ENCODE measurements at places on chromosomes 6 and 20.

GRCh38 chr6:56734335-56734734, 91.6 kb upstream of the DST start:
- DNase-seq = no peak

- no peak for DNase-seq
These were observed 92.5 kb upstream of the NXT1 start for GRCh38 chr20:23257848-23258746.

- DNase-seq = no peak
These were observed 35.8 kb upstream of the TPD52L1 start for GRCh38 chr6:125117818-125118217.

- DNase-seq = no peak
These were observed 103.7 kb downstream of the TPBG start for GRCh38 chr6:82467338-82467737.

DNA sequence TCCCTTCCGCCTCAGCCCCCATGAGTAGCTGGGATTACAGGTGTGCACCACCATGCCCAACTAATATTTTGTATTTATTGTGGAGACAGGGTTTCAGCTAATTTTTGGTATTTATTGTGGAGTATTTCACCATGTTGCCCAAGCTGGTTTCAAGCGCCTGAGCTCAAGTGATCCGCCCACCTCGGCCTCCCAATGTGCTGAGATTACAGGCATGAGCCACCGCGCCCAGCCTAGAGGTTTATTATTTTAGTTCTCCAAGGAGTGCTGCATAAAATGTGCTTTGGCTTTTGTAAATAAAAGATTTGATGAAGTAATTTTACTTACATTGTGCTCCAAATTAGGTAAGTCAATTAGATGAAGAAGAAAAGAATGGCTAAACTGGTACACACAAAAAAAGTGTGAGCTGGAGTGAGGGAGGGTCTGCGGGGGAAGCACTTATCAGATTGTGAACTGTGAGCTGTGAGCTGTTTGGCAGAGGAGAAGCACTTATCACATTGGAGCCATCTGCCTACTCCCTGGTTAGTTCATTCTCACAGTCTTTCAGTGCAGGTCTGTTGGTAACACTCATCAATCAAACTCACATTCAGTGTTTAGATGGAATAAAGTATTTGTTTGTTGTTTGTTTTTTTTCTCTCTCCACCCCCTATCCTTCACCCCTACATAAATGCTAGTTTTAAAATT, 398.0 kb downstream of the EPHA7 start:
- DNase-seq = no peak

DNA sequence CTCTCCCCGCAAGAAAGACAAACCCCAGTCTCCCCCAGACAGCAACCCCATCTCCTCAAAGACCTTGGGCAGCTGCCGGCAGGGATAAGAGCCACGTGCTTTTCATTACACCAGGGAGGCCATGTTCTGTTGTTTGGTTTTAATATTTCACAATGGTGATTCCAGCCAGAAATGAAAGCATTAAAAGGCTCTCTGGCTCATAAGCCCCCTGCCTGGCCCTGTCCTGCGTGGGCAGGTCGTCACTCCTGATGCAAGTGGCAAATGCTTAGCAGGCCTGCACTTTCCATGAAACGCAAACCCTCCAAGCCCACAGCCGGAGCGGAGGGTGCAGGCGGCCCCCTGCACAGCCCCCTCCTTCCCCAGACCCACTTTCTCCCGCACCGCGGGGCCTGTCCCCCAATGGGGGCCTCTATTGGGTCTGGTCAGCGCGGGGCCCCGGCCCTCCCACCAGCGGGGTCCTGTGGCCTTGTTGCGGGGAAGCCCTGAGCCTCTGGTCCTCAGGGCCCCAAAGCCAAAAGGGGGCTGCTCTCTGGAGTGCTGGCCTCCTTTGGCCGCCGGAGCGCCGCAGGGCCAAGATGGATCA, 77.2 kb downstream of the TMEM242 start:
- DNase-seq = no peak

GRCh38 chr6:161444464-161444863, 170.6 kb upstream of the AGPAT4 start:
- no peak for DNase-seq

DNA sequence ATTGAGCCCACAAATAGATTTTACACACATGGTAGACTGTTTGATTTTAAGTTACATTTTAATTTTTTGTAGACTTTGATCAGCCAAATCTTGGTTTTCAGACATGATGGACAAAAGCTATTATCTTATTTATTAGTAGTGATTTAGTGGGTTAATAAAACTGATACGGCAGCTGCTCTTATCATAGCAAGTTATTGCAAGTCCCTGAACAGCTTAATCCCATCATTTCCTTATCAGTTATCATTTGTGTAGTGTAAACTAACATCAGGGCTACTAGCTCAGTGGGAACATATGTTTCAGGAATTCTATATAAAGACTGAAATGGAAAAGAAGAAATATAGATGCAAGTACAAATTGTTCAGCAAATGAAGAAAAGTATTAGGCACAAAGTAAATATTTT, 10.9 kb downstream of the RFX6 start:
- DNase-seq = no peak

- DNase-seq = no peak
These were observed 36.2 kb upstream of the PLCB1 start for GRCh38 chr20:8095648-8096572.

DNA sequence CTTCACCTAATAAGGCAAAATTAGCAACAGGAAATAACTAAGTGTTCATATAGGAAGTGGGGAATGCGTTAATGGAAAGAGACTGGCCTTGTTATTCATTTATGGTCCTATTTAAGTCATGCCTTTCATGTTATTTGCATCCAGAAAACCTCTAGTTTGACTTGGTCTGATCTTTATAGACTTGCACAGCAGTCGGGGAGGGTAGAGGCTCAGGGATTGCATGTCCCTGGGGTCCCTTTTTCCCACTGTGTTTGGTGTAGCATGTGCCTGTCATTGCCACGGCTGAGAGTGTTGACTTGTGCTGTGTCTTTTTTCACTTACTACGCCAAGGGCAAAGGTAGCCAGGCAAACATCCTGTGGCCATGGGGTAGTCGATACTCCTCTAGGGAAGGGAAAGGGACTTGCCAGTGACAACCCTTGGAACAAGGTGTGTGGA, 105.4 kb upstream of the RIN2 start:
- no peak for DNase-seq

DNA sequence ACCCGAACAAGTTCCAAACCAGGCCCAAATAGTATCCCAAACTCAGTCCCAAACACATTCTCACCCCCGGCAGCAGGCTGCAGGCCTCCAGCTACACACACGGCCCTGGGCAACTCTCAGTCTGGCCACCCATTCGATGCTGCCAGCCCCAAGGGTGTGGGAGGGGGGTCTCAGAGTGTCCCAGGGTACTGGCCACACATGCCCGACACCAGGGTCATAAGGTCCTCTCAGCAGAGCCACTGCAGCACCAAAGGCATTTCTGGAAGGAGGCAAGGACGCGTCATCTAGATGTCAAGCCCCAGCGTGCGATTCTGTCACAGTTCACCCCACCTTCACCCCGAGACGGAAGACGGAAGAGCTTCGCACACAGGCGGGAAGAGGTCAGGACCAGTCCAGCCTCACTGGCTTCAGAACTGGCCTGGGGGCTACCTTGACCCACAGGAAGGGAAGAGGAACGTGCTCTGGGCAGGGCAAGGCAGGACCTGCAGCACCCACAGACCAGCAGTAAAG, 9.5 kb downstream of the MYL9 start:
- DNase-seq = no peak

Data from GM19239 (cell line).